ENCODE measurements at places on chromosomes 6 and 20.

- no peak for DNase-seq
Observed at GRCh38 chr6:24484657-24485323, 4.6 kb downstream of the GPLD1 start.

DNA sequence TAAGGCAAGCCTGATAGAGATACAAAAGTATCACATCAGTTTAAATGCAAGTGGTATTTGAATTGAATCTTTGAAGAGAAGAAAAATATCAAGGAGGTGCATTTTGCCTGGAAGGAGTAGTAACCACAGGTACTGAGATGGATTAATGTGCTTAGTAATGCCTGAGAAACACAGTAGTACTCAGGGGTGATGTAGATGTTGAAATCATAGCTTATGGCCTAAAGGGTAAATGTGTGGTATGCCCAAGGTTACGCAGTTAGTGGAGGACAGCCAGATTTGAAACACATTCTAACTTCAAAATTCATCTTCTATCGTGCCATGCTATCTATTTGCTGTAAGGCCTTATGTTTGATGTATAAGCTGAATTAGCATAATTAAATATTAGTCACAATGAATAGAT is 55.9 kb downstream of the STXBP5 start:
- DNase-seq, result no peak

GRCh38 chr6:35436071-35436857 is 15.9 kb upstream of the FANCE start:
- no peak for DNase-seq

GRCh38 chr6:80454197-80454596 is 347.7 kb downstream of the BCKDHB start:
- no peak for DNase-seq

DNA sequence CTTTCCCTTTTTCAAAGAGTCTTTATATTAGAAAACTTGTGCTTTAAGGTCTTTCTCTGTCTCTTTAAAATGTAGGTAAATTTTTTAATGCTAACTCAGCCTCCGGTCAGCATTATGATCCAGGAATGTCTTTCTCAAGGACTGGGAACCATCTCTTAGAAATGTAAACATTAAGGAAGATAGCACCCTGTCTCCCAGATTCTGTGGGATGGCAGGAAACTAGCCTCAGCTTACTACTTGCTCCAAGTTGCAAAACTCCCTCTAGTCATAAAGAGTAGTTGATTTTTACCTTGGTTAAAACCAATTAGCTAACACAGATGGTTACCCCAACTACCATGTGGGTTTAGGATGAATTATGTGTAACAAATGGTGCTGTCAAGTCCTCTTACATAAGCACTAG is 4.7 kb upstream of the TAAR1 start:
- no peak for DNase-seq

DNA sequence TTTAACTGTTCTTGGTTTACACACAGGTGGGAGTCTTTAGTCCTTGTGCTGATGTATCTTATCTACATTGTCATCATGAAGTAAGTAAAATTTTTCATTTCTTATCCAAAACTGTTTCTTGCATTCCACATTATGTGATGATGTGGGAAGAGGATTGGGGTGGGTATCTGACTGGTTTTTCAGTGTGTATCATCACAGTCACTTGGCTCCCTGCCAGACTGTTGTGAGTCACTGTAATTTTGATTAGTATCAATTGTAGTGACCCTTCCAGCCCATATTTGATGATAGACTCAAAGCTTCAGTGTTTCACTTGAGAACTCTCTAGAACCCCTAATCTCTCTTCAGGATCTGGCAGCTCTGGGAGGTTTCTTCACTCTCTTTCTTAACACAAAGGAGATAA is 84.5 kb upstream of the RIN2 start:
- no peak for DNase-seq

DNA sequence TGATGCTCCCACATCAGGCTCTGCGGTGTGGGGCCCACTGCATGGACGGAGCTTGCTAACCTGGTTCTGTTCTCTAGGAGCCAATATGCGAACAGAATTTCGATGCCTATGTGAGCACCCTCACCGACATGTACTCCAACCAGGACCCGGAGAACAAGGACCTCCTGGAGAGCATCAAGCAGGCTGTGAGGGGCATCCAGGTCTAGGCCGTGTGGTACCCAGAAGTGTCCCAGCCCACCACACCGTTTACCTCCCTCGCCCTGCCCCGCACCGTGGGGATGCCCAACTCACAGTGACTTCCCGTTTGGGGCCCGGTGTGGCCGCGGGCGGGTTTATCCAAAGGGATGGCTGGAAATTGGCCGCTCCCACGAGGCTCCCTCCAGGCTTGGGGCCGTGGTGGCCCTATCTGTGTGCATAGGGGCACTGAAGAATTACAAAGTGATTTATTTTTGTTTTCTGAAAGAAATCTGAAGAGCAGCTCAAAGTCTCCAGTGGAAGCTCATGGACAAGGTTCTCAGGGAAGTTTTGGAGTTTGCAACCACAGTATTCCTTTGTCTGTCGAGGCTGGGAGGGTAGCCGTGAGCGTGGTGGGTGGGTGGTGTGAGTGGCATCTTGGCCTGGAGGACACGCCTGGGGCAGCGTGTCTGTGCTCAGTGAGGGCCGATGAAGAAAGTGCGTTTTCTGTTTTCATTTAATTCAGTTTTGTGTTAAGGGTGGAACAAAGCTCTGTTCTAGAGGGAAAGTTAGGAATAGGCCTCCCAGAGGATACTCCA is 15.1 kb upstream of the PCMTD2 start:
- DNase-seq, result no peak

GRCh38 chr6:63526931-63527330 is 45.3 kb upstream of the LOC128125822 start:
- no peak for DNase-seq

GRCh38 chr20:33624399-33624798 is 37.7 kb upstream of the C20orf144 start:
- DNase-seq, result no peak

DNA sequence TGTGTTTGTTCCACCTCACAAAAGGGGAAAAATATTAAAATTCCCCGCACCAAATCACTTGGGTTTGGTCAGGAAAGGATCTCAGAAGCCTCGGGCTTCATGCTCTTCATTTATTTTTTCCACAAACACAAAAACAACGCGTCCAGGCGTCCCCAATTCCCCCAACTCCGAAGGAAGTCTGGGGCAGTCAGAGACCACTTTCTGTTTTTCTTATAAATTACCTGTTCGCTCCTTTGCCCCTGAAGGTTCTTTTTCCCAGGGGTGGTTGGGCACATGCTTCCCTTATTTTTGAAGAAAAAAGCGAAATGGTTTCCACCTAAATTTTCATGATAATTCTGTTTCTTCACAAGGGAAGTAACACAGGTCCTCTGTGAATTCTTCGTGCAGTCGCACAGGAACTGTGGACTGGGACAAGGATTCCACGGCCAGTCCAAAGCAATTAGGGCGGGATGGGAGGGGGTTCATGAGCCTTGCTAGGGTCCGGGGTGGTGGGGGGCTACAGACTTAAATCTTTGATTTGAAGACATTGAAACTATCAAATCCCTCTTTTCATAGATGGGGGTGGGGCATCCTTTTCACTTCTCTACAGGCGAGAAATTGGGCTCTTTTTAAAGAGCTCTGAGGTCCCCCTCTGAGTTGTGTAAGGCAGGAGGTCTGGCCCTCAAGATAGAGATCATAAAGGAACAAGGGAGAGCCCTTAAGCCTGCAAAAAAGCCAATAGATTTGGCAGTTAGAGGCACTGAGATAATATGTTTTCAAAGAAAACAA is 30.5 kb upstream of the HFE start:
- no peak for DNase-seq

DNA sequence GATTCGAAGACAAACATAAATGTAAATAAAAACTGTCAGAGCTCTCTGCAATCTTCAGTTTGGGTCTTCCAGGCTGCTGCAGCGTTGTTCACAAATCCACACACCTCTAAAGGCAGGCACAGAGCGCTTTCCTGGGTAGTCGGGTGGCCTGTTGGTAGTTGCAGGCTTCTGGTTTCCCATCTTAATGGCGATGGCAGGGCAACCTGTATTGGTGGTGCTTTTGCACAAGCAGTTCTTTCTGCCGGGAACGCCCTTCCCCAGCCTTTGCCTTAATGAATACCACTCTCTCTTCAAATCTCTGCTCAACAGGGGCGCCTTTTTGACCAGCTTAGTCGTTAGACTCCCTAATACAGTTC is 723 bp upstream of the IFT52 start:
- no peak for DNase-seq

DNA sequence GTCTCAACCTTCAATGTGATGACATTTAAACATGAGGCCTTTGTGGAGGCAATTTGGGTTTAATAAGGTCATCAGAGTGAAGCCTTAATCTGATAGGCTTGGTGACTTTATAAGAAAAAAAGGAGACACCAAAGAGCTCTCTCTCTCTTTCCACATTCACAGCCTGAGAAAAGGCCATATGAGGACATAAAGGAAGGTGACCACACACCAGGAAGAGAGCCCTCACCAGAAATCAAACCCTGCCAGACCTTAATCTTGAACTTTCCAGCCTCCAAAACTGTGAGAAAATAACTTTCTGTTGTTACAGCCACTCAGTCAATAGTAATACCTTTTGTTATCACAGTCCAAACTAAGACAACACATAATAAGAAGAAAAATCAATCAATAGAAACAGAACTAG is 47.7 kb downstream of the COL12A1 start:
- DNase-seq, result no peak

GRCh38 chr20:8549192-8549591 is 417.1 kb downstream of the PLCB1 start:
- DNase-seq, result no peak

GRCh38 chr20:32558526-32558925 is 26.6 kb downstream of the NOL4L start:
- no peak for DNase-seq

DNA sequence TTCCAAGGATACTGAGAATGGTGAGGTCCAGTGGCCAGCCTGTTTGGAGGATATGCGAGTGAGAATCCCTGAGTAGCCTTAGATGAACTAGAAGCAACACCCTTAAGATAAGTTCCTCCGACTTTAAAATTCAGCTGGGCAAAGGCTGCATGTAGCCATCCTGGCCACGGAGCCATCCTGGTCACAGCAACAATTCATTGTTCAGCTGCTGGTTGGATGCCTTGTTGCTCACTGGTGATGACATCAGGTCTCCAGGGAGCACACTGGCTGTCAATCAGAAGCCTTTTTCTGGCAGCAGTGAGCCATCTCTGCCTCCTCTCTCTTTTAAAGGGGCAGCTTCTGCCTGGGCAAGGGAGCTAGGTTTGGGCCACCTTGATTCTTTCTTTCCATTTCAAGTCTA is 22.4 kb upstream of the RIMS4 start:
- DNase-seq, result peak; percentile 57

- no peak for DNase-seq
Observed at GRCh38 chr6:117906507-117906957, 532 bp upstream of the SLC35F1 start.

DNA sequence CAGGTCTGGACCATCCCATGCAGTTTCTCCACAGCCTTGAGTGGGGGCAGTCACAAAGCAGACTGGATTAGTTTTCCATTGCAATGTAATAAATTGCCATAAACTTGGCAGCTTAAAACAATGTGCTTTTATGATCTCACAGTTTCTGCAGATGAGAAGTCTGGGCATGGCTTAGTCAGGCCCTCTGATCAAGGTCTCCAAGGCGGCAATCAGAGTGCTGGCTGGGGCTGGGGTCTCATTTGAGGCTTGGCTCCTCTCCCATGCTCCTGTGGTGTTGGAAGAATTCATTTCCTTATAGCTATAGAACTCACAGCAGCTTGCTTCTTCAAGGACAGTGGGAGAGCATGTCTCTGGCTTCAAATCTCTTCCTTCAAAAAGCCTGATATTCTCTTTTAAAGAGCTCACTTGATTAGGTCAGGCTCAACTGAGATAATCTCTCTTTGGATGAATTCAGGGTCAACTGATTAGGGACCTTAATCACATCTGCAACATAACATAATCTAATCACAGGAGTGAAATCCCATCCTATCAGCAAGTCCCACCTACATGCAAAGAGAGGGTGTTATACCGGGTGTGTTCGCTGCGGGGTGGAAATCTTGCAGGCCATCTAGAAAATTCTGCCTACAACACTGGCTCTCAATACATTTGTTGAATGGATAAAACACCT is 77.4 kb upstream of the SULF2 start:
- DNase-seq, result no peak

DNA sequence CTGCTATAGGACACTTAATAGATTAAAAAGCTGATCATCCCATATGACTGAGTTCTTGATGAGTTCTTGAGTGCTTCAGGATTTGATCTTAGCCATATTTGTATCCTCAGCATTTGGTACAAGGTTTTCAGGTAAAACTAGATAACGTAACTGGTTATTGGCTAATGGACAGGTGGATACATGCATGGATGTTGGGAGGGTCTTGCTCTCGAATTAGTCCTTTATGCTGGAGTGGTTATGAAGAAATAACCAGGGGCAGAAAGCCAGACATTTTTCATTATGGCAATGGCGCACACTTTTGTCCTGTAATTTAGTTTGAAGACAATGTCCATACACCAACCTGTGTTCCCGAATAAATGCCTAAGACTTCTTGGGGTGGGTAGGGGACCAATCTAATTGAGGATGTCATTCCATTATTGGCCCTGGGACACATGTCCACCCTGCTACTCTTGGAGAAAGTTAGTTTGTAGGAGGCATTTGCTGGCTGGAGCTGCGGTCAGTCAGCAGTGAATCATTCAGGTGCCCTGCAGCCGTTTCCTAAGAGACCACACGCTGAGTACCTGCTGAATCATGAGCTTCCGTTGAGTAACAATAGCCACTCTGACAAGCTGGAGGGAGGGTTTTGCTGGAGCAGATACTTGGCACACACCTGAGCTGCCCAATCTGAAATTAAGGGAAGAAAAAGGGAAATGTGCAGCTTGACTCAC is 194.4 kb downstream of the FOXA2 start:
- DNase-seq, result no peak

- DNase-seq, result no peak
Observed at GRCh38 chr6:5997420-5997987, 9.2 kb downstream of the NRN1 start.

DNA sequence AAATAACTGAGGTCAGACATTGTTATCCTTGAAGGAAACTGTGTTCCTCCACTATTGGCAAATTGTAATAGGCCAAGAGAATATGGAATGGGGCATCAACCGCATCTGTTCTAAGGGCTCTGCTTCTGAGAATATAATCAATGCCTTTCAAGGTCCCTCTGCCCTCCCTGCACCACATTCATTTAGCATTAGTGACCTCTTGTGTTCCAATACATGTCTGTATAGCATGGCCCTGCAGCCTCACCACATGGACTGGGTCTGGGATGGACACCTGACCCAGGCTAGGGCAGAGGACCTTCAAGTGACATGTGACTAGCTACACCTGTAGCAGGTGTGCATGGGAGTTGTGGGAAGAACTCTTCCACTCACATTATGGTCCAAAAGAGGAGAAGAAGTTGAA is 14.2 kb downstream of the BTN3A1 start:
- no peak for DNase-seq

DNA sequence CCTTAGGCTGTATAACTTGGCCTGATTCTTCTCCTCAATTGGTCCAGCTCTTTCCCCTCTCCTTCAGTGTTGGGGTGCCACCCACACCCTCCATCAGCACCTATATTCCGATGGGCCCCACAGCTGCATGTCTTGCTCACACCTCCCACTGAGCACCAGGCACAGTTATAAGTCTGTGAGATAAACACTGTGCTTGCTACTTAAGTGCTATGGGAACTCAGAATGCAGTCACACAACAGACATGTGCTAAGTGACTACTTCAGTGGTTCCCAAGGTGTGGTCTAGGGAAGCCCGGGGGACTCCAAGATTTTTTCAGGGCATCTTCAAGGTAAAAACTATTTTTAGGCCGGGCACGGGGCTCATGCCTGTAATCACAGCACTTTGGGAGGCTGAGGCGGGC is 7.3 kb downstream of the ZC3H12D start:
- no peak for DNase-seq

Data from NCI-H1930 (cell line).